Activated T-helper 1 cell treated with anti-CD3 and anti-CD28 coated beads, Interleukin-12 subunit alpha, Interleukin-12 subunit beta, Interleukin-2, Interleukin-4 antibody, amounts not matched to agents 30 ng/mL and 10 ng/mL and 1 ng/mL, durations not matched to agents 14 hours and 24 hours and 36 hours (primary cell): ENCODE measurements at places on chromosomes 6 and 20.

DNA sequence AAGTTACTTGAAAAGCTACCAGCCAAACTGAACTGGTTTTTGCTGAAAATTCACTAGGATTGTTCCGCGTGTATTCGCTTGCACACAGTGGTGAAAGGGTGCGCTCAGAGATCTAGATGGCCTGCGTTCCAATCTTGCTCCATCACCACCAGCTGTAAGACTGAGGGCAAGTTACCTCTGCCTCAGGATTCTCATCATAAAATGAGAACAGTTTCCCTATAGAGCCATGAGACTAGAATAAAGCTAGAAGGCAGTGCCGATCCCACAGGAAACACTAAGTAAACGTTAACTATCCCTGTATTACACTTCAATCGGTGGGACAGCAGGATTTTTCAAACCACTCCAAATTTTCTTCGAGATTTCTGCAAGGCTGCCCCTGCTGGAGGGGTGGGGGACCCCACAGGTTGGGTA lies 838 bp downstream of the AHCY start:
- DNase-seq, result no peak

- DNase-seq, result peak; percentile 16
These were observed 9.3 kb downstream of the PREX1 start for GRCh38 chr20:48818481-48818987.

DNA sequence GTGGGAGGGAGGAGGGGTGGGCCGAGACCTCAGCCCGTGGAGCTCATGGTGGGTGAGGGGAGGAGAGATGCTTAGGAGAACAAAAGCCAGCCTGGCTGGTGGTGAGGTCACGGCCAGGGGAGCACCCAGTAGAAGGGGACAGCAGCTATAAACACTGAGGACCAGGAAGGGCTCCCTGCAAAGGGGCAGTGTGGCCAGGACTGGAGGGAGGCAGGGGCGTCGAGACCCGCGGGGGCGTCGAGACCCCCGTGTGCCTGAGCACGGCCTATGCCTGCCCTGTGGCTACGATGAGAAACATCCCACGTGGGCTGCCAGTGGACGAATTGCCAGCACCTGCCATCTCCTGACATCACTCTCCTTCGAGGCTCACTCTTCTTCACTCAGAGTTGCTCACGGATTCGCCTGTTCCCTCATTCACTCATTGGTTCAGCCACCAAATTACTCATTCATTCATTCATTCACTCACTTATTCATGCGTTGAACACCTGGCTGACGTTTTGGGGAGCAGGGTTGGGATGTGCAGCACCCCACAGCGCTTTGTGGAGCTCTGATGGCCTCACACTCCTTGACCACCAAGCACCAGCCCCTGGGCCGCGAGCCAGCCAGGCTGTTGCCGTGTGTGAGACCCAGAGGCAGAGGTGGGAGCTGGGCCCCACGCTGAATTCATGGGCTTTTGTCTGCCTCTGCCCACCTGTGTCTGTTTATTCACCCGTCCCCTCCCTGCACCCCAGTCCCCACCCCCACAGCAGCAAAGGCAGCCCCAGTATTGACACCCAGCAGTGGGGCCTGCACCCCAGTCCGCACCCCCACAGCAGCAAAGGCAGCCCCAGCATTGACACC lies 61.2 kb upstream of the BHLHE23 start:
- DNase-seq, result no peak

DNA sequence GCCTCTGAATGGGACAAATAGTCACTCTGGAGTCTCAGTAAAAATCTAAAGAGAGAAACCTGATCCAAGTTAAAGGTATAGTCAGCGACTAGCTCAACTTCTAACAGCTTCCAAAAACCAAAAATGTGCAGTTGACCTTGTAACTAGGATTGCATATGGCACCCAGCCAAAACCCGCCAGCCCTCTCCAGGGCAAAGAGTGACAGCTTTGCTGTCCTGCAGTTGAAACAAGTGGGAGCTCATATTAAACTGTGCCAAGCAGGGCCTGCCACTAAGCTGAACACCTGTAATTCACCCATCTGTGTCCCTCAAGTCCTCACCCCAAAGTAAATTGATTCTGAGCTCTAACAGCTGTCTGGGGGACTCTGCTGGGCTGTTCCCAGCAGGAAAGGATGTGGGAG lies 695.3 kb downstream of the MAFB start:
- no peak for DNase-seq

DNA sequence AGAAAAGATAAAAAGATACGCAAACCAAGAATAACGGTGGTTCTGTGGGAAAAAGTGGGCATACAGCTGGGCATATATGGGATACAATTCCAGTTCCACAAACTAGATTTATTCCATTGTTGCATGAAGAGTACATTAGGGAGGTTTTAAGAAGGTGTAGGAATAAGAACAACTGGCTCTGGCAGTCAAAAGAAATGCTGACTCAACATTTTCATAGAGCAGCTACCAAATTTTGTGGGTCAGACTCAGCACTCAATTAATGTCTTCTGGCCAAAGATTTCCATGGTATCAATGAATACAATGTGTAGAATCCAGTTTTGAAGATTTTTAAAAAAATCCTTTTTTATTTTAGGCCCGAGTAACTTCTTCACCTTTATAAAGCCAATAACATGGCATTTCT lies 40.2 kb downstream of the TP53INP2 start:
- no peak for DNase-seq

- DNase-seq, result peak; percentile 42
These were observed 38.2 kb downstream of the KIAA1755 start for GRCh38 chr20:38222231-38222922.

- no peak for DNase-seq
These were observed 1.1 kb downstream of the ABT1 start for GRCh38 chr6:26597821-26598220.

- DNase-seq, result no peak
These were observed 245.8 kb downstream of the SYNE1 start for GRCh38 chr6:152391179-152391880.

- DNase-seq, result no peak
These were observed 50.6 kb downstream of the FGD2 start for GRCh38 chr6:37056112-37056403.

GRCh38 chr20:50635676-50636600 lies 55.4 kb downstream of the RIPOR3 start:
- peak; percentile 26 for DNase-seq

DNA sequence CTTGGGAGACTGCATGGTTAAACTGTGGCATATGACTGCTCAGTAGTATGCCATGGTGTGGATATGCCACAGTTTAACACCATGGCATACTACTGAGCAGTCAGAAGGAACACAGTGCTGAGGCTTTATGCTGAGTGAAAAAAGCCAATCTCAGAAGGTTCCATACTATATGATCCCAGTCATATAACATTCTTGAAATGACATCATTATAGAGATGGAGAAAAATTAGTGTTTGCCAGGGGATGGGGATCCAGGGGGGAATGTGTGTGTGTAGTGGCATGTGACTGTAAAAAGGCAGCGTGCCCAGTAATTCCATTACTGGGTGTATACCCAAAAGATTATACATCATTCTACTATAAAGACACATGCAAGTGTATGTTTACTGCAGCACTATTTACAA lies 85.8 kb downstream of the FOXF2 start:
- no peak for DNase-seq

GRCh38 chr6:136148051-136148450 lies 102.1 kb downstream of the MTFR2 start:
- DNase-seq, result no peak

- DNase-seq, result no peak
These were observed 10.0 kb downstream of the CITED2 start for GRCh38 chr6:139364302-139364981.

DNA sequence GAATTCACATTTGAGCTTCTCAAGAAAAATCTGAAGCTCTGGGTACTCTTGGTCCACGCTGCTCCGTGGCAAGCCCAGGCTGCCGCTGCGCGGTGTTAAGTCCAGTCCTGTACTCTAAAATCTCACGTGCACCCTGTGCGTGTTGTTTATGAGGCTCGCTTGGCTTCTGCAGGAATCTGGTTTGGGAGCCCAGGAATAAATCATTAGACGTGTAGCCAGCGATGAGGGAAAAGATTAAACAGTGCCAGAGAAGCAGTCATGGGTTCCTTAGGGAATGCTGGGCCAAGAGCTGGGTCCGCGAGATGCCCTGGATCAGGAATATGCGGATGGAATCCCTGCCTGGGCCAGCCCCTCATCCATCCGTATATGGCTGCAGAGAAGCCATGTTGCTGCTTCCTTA lies 87.3 kb downstream of the KCNB1 start:
- no peak for DNase-seq

DNA sequence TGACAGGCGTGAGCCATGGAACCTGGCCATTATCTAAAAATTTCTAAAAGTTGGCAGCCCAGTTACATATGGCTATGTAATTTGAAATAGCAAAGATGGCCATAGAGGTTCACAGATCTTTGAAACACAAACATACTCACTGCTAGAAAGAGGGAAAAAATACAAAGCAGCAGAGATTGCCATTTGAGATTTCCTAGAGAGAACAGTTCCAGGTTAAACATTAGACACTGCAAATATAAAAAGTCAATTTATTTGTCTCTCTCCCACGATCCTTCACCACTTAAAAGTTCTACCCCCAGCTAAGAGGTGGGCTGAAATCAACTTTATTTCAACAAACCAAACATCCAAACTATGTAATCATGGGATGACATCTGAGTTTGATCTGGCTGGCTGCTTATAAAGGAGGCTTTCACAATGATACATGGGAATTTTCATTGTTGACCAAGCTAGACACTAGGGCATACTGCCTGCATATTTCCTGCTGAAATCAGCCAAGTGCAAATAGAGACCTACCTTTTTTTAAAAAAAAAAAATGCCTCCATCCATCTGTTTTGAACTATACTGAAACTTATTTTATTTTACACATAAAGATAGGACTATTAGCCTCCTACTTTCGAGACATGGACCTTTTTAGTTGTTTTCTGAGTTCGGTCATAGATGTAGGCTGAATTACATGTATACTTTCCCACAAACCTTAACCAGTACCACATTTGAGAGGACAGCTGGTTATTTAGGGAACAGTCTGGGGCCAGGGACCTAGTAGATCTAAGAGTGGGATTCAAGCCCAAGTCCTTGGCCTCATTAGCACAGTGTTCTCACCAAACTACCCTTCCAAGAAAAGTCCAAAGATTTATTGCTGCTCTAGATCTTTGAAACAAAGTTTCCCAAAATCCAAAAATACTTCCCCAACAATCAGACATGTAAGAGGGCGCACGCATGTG lies 16.6 kb downstream of the DCDC2 start:
- DNase-seq, result no peak

DNA sequence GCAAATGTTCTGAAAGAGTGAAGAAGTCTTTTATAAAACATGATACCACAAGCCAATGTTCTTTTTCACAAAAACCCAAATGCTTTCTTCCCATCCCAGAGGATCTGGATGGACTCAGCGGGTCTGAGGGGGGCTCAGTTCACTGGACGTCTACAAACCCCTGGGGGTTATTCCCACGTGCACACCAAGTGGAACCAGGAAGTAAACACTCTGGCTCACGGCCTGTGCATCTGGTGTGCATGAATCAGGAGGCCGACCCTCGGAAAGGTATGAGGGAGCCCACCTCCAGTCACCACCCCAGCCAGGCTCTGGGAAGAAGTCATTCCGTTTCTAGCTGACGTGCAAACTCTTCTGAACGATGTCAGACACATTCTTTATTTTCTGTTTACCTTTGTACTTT lies 252.2 kb downstream of the DLL1 start:
- DNase-seq, result no peak
